ENCODE measurements at places on chromosomes 11 and 22.

GRCh38 chr22:44451016-44451415, 47.0 kb downstream of the RTL6 start:
- DNase-seq = no peak

- no peak for DNase-seq
Measured at GRCh38 chr22:49565516-49565855, 262.2 kb downstream of the BRD1 start.

- DNase-seq = no peak
Measured at GRCh38 chr11:15968461-15969130, 387.8 kb downstream of the SOX6 start.

GRCh38 chr11:92955860-92956259, 13.6 kb upstream of the MTNR1B start:
- no peak for DNase-seq

DNA sequence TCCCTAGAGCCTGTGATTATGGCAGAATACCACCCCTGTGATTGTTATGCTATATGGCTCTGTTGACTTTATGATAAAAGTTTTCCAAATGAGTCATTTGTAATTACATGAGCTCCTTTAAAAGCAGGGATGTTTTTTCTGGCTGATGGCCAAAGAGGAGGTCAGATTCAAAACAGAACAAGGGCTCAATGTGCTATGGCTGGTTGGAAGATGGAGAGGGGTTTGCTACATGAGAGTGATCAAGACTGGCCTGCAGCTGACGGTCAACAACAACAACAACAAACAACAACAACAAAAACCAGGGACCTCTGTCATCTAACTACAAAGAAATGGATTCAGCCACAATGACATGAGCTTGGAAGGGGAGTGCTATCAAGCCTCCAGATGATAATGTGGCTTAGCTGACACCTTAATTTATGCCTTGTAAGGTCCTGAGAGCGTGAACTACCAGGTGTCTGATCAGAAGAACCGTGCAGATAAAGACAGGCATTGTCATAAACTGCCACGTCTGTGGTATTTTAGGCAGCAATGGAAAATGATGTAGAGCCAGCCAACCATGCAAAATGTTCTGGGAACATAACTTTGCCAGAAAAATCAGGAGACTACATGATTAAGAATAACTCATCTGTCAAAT, 47.2 kb downstream of the PIWIL3 start:
- DNase-seq = no peak

DNA sequence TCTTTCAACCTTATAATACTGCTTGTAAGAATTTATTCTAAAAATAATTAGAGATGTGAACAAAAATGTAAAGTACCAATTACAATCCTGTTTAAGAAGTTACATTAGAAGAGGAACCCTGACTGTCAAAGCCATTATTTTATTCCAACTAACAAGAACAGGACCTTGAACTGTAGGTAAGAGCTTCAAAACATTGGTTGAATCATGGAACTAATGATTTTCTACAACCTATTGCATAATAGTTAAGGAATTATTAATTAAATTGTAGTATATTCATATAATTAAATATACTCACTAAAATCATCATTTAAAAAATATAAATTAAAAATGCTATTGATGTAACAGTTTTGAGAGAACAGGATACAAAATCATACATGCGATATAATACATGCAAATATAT, 649.4 kb upstream of the KIRREL3 start:
- no peak for DNase-seq

GRCh38 chr11:4393858-4394223, 339 bp upstream of the TRIM21 start:
- DNase-seq = no peak

DNA sequence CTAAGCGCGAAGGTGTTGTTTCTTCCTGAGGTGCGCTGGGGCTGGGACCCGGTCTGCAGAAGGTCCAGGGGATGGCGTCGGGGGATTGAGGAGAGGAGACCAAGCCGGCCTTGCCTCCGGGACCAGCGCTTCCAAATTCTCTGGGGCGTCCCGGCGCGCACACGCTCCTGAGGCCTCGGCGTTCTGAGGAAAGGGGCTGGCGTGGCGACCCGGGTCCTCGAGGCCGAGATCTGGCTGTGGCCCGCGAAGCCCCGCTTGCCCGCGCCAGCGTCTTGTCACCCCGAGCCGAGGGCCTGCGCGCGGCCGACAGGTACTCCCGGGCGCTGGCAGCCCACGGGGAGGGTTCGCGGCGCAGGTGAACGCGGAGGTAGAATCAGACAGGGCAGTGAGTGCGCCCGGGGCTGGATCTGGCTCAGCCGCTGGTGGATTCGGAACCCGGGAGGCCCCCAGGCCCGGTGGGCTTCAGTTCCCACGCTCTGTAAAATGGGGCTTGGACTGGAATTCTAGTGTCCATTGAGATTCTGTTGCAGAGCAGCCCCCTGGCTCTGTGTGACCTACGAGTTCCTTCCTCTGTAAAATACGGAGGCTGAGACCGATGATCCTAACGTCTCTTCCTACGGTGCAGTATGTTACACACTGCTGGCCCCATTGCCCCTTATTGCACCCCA, 14.7 kb downstream of the SSH3 start:
- DNase-seq = no peak

DNA sequence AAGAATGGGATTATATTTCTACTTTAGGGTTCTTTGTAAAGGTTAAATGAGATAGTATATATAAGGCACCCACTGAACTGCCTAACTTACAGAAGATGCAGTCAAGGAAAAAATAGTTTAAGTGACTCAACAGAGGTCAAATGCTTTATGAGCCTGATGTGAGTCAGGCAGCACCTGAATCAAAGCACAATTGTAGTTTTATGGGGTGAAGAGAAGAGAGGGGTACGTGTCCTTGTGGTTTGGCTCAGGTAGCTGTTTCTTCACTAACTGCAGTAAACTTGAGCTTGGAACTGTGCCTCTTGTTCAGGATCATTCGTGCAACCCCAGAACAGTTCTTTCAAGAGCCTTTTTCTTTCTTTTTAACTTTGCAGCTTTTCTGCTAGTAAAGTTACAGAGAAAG, 125.2 kb upstream of the SPON1 start:
- DNase-seq = no peak

- DNase-seq = no peak
Measured at GRCh38 chr11:63623513-63624140, 9.4 kb upstream of the PLAAT3 start.

- no peak for DNase-seq
Measured at GRCh38 chr22:46815896-46816731, 53.7 kb downstream of the TBC1D22A start.

GRCh38 chr11:7520981-7521487, 7.2 kb downstream of the PPFIBP2 start:
- DNase-seq = no peak

DNA sequence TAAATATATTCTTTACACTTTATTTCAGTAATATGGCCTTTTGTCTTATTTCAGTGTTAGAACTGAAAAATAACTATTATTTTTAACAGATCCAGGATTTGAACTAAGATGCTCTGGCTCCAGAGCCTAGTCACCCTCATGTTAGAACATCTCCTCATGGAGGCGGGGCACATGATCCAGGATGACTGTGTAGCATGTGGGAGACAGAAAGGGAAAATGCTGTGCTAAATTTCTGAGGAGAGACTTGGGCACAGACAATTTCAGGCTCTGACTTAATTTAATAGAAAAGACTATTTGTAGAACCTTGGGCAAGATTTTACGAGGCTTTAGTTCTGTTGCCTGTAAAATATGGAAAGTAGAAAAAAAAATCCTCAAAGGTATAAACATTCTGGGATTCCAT, 24.1 kb downstream of the CTSC start:
- DNase-seq = no peak

DNA sequence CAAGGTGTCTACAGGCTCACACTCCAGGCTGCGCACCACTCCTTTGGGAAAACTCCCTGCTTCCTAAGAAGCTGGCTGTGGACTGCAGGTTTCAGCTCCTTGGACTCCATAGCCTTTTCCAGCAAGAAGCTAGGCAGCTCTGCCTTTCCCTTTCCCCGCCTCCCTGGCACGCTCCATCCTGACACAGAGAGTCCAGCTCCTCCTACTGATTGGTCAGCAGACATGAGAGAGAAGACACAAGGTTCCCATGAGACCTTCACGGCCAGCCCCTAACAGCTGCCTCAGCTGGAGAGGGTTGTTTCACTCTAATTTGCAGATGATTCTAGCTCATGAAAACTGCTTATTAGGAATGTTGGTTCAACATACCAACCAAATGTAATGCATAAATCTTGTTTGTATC, 27.6 kb downstream of the TENM4 start:
- DNase-seq = no peak

- no peak for DNase-seq
Measured at GRCh38 chr11:2955906-2956476, 26.8 kb upstream of the PHLDA2 start.

- DNase-seq = no peak
Measured at GRCh38 chr11:86469491-86470388, 95.1 kb downstream of the CCDC81 start.

GRCh38 chr11:128171506-128171905, 415.9 kb downstream of the ETS1 start:
- DNase-seq = no peak

GRCh38 chr11:131934006-131934405, 563.6 kb downstream of the NTM start:
- no peak for DNase-seq

GRCh38 chr11:24861440-24861839, 364.6 kb downstream of the LUZP2 start:
- no peak for DNase-seq

- no peak for DNase-seq
Measured at GRCh38 chr11:76248210-76248609, 41.9 kb upstream of the WNT11 start.
